ENCODE measurements at places on chromosomes 1 and 21.

DNA sequence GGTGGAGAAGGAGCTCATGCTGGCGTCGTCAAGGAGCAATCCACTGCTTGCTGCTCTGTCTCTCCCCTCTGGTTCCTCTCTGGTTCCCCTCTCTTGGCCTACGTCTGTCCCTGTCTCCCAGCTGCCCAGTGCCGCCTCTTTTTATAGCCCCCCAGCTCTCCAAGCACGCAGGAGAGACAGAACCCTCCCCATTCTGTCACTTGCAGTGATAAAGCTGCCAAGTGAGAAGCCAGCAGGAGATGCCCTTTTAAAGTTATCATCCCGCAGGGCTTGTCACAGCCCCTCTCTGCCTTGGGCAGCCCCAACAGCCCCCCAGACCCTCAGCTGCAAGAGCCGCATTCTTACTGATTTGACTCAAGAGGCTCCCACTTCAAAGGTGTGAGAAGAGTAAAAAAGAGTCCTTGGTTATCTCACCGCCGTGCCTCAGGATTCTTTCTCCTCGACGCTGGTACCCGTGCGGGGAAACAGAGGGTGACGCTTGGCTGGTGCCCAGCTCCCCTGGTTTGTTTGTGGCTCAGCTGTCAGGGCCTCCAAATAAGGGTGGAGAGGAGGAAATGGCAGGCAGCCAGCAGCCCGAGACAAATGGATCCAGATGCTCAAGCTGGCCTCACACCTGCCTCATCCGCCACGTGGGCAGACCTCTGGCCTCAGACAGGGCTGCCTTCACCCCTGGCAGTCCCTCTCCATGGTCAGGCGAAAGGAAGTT is at the start of gene NPPA:
Gene NPPA, minus strand, starts transcription at position 117 of the 706 bp plus-strand sequence. Its CDS starts 99 bp downstream, at position 18.
- DNase-seq: no peak

DNA sequence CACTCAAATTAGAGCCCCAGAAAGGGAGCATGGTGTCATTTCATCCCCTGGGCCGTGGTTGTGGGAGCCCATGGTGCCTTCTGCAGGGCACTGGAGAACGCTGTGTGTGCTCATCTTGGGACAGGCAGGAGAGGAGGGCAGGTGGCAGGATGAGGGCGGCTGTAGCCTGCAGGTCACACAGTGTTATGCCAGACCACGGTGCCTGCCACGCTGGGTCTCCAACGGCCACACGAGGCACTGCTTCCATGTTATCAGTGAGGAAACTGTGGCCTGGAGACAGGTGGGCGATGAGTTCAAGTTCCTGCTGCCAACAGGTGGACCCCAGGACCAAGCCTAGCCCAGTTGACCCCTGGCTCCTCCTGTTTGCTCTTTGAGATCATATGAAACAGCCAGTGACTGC is 21.0 kb downstream of the ABCG1 start:
- no peak for DNase-seq

GRCh38 chr1:234938135-234938534 is 190.5 kb downstream of the TOMM20 start:
- DNase-seq: no peak

DNA sequence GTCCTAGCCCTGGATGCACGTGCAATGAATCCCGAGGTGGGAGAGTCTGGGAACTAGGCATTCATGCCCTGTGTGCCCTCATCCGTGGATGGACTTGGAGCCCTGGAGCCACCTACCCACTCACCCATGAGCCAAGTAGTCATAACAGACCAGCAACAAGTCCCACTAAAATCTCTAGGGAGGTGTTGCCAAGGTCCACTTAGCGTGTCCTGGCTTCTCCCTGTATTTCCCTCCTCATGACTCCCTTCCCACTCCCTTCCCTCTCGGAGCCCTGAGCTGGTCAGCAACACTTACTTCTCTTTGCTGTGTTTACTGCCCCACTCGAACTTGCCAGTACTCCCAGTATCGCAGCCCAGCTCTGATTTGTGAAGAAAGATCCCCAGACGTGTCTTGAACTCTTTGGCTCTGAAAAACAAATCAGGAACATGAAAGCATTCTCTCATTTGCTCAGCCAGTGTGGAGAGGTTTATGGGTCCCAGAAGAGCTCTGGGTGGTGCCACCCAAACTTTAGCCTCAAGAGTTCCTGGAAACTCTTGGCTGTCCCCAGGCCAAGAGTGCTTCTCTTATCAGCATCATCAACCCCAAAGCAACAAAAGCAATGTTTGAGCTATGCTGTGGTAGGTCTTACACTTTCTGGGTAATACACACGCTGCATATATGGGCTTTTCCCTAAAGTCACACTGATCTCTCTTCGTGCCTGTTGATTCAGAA is 1.1 kb downstream of the RGS16 start:
- DNase-seq: no peak

DNA sequence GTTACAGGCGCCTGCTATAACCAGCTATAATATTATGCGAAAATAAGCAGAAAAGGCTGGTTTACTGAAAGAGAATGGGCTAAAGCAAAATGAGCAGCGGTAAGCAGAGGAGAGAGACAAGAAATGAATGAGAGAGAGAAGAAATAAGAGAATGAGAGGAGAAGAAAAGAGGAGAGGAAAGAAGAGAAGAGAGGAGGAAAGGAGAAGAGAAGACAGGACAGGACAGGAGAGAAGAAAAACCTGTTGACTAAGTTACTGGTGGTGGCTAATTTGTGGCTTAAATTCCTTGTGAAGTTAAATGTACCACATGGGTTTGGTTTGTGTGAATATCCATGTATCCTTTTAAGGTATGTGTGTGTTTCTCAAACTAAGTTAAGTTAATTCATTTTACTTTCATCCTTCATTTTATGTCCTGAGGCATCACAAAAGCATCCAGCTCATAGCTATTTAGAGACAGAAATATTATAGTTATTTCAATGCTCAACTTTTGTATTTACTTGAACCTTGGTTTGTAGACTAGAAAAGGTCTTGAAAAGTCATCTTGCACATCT is 3.1 kb upstream of the DDR2 start:
- no peak for DNase-seq

DNA sequence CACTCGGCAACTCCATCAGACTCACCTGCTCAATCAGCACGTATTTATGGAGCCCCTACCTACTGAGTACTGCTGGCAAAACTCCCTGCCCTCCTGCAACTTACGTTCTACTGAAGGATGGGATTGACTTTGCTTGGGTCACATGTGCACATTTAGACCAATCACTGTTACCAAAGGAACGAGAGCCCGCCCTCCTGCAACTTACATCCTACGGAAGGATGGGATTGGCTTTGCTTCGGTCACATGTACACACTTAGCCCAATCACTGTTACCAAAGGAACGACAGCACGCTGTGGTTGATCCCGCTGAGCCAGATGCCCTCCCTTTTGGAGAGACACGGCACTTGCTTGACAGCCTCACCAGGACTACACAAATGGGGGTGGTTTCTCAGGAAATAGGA is 46.0 kb downstream of the UBIAD1 start:
- DNase-seq: no peak

DNA sequence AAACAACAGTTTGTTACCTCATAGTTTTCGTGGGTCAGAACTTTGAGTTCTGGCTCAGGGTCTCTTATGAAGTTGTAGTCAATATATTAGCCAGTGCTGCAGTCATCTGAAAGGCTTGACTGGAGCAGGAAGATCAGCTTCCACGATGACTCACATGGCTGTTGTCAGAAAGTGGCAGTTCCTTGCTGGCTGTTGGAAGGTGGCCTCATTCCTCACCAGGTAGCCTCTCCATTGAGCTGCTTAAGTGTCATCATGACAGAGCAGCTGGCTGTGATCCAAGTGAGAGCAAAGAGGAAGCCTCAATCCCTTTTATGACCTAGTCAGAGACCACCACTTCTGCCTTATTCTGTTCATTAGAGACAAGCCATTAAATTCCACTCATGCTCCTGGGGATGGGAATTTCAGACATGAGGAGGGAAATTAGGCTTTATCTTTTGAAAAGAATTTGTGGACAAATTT is 5.6 kb downstream of the OSBPL9 start:
- peak; percentile 32 for DNase-seq

DNA sequence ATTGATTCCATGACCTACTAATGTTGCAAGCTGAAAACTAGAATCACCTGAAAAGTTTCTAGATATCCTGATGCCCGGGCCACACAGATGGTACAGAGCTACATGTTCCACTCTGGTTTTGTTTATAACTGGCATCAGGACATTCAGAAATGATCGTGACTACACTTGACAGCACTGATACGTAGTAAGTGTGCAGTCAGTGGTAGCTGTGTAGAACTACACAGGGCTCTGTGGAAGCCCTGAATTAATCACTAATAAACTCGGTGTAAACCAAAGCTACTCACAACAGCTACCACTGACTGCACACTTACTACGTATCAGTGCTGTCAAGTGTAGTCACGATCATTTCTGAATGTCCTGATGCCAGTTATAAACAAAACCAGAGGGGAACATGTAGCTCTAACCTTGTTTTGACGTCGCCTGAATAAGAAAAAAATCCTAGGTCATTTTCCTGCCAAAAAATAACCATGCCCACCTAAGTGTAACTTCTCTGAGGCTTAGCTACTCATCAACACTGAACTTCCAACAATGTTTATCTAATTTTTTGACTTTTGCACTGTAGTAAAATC is 149.7 kb downstream of the TGFBR3 start:
- no peak for DNase-seq

GRCh38 chr1:233105225-233105624 is 154.8 kb downstream of the NTPCR start:
- DNase-seq: no peak

- peak; percentile 39 for DNase-seq
Measured at GRCh38 chr1:54565113-54565501, 17.1 kb downstream of the ACOT11 start.

DNA sequence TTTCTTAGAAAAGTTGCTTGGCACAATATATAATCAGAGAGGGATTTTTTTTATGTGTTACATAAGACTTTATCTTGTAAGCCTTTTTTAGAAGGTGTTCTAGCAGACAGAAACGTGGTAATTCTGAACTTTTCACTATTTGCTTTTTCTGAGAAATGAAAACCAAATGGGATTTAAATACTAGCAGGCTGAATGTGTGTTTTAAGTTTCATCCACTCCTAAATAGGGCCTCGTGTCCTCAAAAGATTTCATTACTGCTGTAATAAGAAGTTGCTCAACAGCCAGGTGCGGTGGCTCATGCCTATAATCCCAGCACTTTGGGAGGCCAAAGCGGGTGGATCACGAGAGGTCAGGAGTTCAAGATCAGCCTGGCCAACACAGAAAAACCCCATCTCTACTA is 44.7 kb upstream of the FMO2 start:
- DNase-seq: no peak

DNA sequence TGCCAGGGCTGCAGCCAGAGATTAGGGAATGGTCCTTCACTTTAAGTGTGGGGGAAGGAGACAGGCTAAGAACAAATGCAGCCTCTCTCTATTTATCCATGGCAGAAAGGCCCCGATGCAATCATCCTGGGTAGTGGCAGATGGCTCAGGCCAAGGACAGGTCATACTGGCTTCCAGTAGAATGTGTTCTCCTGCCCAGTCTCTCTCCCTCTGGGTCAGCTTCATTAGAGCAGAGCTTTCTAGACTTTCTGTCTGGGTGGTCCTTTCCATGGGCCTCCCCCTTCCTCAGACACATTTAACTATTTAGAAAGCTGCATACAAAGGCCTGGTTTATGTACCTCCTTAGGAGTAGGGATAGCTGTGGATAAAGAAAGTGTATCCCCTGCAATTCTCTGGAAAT is 4.8 kb upstream of the PTCH2 start:
- DNase-seq: no peak

DNA sequence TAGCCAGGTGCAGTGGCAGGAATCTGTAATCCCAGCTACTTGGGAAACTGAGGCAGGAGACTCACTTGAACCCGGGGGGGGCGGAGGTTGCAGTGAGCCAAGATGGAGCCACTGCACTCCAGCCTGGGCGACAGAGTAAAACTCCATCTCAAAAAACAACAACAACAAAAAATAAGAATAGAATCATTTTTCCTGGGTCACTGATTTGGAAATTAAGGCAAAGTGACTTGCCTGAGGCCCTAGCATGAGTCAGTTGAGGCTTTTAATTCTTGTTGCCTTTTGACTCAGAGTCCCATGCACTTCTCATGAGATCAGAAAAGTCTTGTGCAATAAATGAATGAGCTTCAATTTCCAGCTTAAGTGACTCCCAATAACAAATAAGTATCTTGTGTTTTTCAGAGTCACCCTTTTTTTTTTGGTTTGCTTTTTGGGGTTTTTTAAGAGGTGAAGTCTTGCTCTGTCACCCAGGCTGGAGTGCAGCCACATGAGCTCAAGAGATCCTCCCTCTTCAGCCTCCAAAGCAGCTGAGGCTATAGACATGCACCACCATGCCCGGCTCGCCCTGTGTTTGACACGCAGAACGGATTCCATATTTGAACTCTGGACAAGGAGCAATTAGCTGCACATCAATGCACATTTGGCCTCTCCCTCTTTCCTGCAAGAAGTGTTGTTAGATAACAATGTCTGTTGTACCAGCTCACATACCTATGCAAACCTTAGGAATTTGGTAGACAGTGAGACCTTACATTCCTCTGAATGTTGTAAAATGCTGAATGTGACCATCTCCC is 3.4 kb upstream of the PLEKHM2 start:
- DNase-seq: no peak

- no peak for DNase-seq
Measured at GRCh38 chr1:67579623-67580394, 105.2 kb upstream of the GADD45A start.

- DNase-seq: no peak
Measured at GRCh38 chr1:152836870-152837269, 5.8 kb upstream of the LCE6A start.

- DNase-seq: no peak
Measured at GRCh38 chr1:230025686-230026085, 41.4 kb upstream of the GALNT2 start.

DNA sequence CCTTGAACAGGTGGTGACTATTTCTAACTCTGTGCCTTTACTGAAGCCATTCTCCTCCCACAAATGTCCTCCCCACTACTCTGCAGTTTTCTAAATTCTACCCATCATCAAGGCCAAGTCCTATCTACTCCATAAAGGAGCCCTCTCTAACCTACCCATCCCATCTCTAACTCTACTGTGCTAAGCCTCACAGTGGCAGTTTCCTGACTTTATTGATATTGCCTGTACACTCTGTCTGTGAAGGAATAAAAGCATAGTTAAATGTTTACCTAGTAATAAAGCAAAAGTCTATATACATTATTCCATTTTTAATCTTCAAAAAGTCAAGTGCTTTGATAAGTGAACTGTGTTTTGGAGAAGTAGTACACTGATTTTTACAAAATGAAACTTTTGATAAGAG is 178.4 kb upstream of the HMCN1 start:
- DNase-seq: no peak

GRCh38 chr1:223631473-223631872 is 34.0 kb downstream of the CAPN8 start:
- no peak for DNase-seq

DNA sequence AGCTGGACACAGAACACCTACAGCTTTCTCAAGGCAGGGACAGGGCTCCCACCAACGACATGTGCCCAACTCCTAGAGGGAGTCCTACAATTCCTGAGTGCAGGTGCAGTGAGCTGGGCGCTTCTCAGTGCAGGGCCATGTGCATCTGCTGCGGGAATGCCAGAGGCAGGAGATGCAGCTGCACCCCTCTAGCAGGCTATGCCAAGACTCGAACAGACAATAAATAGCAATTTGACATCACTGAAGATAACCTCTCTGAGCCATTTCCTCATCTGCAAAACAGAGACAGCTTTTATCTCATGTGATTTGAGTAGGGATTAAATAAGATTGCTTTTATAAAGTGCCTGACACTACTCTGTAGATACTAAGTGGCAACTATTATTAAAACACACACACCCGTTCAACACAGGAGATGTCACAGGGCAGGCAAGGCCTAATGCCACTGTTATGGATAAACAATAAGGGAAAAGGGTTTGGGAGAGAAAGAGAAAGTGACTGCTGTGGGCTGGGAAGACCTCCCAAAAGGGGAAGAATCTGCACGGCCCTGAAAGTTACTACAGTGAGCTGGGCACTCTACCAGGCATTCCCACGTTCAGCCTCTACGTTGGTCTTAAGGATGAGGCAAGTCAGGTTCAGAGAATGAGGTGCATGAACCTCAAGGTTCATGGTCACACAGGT is 5.7 kb downstream of the SLC9A1 start:
- DNase-seq: no peak
